ENCODE measurements at places on chromosomes 16 and 17.

GRCh38 chr17:15944759-15945526, at the start of gene ADORA2B:
Gene ADORA2B, plus strand, starts transcription at chr17:15945130. Its CDS starts 119 bp downstream, at chr17:15945249.
- peak; percentile 74 for DNase-seq

DNA sequence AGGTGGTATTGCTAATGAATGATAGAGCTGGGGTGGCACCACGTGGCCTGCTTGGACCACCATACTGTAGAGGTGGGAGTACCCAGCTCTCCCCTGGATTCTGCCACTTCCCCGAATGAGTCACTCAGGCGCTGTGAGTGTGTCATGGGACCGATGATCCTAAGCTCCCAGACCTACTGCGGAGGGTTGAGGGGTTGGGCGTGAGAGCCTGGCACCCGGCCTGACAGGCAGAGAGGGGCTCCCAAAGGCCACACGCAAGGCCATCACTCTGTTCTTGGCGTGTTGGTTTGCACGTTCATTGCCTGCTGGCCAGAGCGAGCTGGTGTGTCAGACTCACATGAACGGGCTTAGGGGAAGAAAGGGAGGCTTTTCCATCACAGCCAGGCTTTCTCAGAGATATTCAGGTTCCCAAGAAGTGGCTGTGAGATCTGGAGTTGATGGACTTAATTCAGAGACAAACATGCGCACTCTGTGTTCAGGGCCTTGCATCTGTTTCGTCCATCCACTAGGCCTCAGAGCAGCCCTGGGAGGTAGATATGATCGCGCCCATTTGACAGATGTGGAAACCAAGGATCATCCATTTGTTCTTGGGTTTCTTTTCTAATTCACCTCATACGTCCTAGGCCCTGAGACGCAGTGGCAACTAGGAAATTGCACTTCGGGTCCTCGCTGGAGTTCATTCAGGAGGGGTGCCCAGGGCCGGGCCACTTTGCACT, 41.4 kb downstream of the CMIP start:
- peak; percentile 77 for DNase-seq

GRCh38 chr17:77409282-77410161, 268.8 kb downstream of the SEC14L1 start:
- peak; percentile 38 for DNase-seq

- DNase-seq, result no peak
These were observed 2.3 kb downstream of the TP53 start for GRCh38 chr17:7684851-7685532.

- no peak for DNase-seq
These were observed 8.5 kb downstream of the CACNG1 start for GRCh38 chr17:67052720-67053437.

DNA sequence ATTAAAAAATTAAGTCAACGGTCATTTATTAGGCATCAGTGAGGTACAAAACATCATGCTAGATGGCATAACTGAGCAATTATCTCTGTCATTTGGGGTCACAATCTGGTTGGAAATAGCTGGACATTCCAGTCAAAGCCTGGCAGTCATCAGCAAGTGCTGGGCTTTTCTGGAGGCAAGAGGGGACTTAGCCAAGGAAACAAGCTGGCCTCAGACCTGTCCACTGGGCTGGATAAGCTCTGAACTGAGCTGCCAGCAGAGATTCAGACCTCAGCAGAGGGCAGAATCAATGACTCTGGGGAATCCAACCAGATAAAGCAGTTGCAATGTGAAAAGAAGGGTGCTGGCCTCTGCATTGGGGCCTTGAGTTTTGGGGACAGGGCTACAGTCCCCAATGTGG, 161.9 kb upstream of the NOL11 start:
- no peak for DNase-seq

DNA sequence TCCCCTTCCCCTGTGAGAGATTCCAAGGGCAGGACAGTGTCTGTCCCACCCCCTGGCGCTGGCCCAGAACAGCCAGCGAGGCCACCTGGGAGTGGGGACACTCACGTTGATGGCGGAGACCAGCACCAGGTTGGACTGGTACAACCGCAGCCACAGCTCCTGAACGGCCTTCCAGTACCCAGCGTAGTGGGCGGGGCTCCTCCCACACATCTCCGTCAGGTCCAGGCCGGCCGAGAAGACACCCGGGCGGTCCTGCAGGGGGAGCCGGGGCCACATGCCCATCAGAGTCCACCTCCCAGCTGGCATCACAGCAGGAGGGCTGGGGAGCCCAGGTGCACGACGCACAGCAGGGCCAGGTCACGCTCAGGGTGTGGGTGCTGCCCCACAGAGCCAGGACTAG, 7.1 kb downstream of the ECI1 start:
- DNase-seq, result no peak

GRCh38 chr17:28499364-28499664, 6.8 kb upstream of the FOXN1 start:
- DNase-seq, result no peak

GRCh38 chr16:24315343-24315742, 59.2 kb downstream of the CACNG3 start:
- no peak for DNase-seq
